ENCODE measurements at places on chromosomes 2 and 18. TPM values are rescaled to one million over a fixed set of nuclear protein-coding genes. Genes with fewer than 3 reads are reported as not detected.

The FAM124B gene
- not detected for total RNA-seq

The POMC gene
- total RNA-seq: 2.4 TPM

The OR6B2 gene
- total RNA-seq: not detected

The RNU2-63P gene
- total RNA-seq: 43.6 TPM

The ANO7 gene
- total RNA-seq: 0.27 TPM

The PRKAG3 gene
- not detected for total RNA-seq

The TCF7L1 gene
- total RNA-seq: not detected

The UGT1A7 gene
- not detected for total RNA-seq

The CCDC93 gene
- 27.5 TPM for total RNA-seq

The TUBB8B gene
- not detected for total RNA-seq

The ITM2C gene
- 90.2 TPM for total RNA-seq

The NFATC1 gene
- 89.4 TPM for total RNA-seq

The NAT8 gene
- not detected for total RNA-seq

The CCDC102B gene
- total RNA-seq: 3.5 TPM

The MYL1 gene
- total RNA-seq: not detected

The KYNU gene
- not detected for total RNA-seq

The ELOA2 gene
- not detected for total RNA-seq

The BOLL gene
- total RNA-seq: not detected

The SCYGR3 gene
- total RNA-seq: not detected

The IL36A gene
- total RNA-seq: not detected

The C1QL2 gene
- not detected for total RNA-seq

The UGT1A4 gene
- total RNA-seq: not detected
